Activated CD8-positive, alpha-beta memory T cell treated with anti-CD3 and anti-CD28 coated beads, Interleukin-2, amount 10 ng/mL, durations not matched to agents 7 days and 5 days (primary cell): ENCODE measurements at places on chromosomes 2 and 18.
A peak's percentile ranks its signal among the peaks of the same experiment; 100 is the strongest.

DNA sequence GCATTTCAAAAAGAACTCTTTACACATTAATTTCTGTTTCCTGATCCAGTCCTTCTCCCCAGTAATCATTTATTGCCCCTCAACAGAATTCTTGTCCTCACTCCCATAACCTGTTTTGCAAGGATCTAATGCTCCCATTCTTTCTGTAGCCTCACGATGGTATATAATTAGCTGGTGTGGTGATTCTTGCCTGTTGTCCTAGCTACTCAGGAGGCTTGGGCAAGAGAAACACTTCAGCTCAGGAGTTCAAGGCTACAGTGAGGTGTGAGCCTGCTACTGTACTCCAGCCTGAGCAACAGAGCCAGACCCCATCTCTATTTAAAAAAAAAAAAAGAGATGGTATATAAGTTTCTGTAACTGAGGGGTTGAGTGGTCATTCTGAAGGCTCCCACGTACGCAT lies 7.7 kb upstream of the TRAPPC8 start:
- no peak for DNase-seq

DNA sequence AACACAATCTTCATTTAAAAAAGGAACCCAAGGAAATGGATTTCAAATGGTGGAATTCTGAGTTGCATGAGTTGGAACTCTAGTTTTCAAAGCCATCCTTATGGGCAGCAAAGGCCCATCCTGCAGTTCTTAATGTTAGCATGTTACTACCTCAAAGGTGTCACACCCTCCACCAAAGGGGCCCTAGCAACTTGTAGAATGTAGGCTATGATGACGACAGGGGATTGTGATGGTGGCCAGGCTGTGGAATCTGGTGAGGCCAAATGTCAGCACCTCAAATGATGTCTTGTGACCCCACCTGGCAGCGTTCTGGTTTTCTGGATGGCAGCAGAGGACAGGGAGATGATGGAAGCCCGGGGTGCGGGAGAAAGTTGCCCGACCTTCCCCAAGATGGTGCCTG lies at the start of gene TMEM247:
Gene TMEM247 (plus strand): TSS at position 301 of the 400 bp plus-strand sequence.
- no peak for DNase-seq

- no peak for DNase-seq
These were observed 246.6 kb upstream of the NCKAP5 start for GRCh38 chr2:133814890-133815289.

GRCh38 chr18:61841706-61842105 lies 51.1 kb downstream of the RNF152 start:
- DNase-seq, result no peak

DNA sequence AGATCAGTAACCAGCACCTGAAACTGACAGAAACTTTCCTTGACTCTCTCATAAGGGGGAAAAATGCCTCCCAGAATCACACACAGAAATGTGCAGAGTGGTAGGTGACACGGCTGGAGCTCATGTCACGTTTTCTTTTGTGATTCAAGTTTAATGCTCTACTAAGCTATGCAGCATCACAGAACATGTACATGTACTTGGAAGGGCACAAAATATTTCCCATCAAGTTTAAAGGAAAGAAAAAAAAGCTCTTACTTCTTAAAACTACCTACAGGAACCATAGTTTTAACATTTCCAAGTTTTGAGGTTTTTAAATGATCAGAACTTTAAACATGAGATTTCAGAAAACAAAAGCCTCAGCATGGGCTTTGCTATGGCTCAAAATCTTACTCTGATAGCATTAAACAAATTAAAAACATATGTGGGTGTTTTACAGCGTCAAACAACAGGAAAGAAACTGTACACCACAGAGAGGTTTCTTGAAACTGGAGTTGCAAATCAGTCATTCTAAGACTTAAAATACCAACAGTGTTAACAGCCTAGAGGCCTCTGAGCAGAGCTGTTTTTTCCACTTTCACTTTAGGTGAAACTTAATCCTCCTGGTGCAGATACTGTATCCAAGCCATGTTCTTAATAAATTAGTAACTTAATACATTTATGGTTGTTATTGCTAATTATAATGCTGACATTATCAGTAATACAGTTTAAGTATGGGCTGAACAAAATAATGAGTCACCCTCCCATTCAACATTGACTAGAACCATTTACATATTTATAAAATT lies 30.1 kb downstream of the MBP start:
- no peak for DNase-seq

DNA sequence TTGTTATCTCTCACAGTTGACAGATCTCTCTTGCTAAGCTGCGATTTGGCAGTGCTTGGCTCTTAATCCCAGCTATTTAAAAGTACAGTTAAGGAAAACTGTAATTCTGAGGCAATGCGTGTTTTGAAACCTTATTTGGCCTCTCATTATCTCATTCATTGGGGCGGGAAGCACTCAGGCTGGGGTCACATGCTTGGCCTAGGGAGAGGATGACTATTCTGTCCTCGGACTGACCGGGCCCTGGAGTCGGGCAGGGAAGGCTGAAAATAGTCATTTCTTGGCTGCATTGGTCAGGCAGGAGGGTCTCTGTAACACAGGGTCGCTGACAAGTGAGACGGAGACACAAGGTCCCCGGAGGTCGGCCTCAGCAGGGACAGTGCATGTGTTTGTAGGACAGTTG lies 20.2 kb upstream of the EMILIN2 start:
- no peak for DNase-seq

DNA sequence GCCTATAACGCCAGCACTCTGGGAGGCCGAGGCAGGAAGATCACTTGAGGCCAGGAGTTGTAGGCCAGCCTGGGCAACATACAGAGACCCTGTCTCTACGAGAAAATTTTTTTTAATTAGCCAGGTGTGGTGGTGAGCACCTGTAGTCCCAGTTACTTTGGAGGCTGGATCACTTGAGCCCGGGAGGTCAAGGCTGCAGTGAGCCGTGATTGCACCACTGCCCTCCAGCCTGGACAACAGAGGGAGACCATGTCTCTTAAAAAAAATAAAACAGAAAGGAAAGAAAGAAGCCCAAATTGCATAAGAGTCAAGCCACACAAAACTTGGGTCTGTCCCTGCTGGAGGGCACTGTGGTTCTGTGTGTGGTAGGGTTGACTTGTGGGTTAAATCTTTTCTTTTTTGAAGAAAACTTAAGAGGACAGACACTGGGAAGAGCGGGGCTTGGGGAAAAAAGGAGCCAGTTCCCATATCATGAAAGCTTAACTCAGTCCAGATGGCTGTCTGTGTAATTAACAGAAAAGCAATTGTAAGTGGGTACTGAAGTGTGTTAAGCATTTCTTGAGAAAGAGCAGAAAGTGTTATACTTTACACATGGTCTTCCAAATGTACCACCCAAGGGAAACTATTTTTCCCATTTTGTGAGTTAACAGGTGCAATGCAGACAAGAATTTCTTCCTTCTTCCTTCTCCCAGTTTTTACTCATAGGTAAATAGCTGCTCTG lies 115.1 kb downstream of the ALPK2 start:
- peak; percentile 5 for DNase-seq

DNA sequence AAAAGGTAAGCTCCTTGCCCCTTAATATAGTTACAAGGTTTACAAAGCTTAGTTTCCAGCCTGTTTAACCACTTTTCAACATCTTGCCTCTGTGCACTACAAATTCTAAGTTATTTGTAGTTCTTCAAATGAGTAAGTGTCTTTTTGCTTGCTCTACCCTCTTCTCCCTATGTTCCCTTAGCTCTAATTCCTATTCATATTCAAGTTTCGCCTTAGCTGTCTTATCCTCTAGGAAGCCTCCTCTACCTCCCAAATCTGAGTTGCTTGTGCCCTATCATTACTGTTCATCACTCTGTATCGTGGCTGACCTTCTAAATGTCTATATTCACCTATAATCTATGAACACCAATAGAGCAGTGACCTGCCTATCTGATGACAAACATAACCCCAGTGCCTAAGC lies 25.3 kb downstream of the NRXN1 start:
- no peak for DNase-seq

GRCh38 chr18:22168360-22168921 lies 948 bp upstream of the GATA6 start:
- DNase-seq, result no peak

DNA sequence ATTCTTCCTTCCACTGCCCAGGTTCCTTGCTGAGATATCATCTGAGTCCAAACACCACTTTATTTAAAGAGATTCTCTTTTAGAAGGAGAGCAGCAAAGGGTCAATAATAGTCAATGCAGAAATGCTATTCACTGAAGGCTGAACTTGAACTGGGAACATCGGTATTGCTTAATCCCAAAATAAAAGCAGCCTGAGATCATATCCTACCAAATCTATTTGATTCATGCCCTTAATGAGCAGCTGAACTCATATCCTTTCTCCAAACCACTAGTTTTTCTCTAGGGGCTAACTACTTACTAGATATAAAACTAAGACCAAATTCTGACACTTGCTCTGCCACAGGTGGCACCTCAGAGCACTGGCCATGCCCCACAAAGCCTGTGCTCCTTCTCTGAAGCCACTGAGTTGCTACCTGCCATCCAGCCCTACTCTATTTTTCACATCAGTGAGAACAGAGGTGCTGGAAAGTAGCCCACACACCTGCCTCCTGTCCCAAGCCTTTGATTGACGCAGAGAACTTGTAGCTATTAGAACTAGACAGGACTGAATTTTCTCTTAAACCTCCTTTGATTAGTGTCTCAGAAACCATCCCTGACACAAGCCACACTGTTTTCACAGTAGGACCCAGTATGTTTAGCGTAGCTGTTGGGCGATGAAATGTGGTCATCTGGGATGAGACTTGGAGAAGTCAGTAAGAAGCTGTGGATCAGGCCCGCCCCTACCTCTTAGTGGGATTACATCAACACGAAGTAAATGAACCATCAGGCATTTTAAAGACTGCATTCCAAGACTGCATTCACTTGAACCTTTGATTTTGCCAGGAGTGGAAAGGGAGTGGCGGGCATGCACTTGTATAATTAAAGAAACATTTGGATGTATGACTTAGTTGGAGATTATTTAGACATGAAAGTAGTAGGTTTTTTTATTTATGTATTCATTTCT lies 124.3 kb downstream of the RBMS1 start:
- no peak for DNase-seq

- no peak for DNase-seq
These were observed 41.4 kb upstream of the RBMS1 start for GRCh38 chr2:160534996-160535395.

DNA sequence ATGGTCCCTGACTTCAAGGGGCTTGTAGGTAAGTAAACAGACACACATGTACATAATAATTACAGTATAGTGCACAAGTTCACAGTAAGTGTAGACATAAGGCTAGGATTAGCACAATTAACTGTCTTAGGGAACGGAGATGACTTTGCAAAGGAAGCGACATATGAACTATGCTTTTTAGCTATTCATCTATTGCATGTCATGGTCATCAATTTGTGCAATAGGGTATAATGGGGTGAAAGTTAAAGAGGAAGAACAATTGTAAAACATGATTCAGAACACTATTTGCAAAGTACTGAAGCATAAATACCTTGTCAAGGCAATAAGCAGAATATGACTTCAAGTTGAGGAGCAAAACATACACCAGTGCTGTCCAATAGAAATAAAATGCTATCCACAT lies 112.3 kb upstream of the SLC8A1 start:
- DNase-seq, result no peak

GRCh38 chr2:72325592-72326422 lies 178.1 kb upstream of the CYP26B1 start:
- DNase-seq, result no peak

- no peak for DNase-seq
These were observed 154.6 kb upstream of the MGAT5 start for GRCh38 chr2:134099273-134099672.

- no peak for DNase-seq
These were observed 191.2 kb downstream of the LRRTM1 start for GRCh38 chr2:80113399-80113798.

DNA sequence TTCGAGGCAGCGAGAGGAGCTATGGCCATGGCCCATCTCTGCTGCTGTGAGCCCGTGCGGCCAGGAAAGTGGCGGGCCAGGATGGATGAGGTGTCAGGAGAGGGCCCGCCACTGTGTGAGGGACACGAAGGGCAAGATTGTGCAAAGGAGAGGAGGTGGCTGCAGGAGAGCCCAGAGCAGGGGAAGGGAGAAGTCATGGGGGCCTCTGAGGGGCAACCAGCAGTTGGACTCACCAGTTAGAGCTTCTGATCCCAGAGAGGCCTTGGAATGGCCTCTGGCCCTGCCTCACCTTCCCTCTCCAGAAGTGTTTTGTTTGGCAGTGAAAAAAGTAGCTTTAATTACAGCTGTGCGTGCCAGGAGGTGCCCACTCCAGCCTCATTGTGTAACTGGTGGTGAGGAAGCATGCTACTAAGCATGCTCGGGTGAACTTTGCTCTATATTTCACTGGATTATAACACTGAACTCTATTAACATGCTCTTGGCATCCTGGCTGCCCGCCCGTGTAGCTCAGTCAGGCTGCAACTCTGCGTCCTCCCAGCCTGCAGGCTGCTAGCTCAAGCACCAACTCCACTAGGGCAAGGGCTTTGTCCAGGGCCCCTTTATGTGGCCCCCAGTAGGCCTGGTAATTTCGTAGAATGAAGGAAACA lies 34.2 kb downstream of the IMPA2 start:
- DNase-seq, result no peak

DNA sequence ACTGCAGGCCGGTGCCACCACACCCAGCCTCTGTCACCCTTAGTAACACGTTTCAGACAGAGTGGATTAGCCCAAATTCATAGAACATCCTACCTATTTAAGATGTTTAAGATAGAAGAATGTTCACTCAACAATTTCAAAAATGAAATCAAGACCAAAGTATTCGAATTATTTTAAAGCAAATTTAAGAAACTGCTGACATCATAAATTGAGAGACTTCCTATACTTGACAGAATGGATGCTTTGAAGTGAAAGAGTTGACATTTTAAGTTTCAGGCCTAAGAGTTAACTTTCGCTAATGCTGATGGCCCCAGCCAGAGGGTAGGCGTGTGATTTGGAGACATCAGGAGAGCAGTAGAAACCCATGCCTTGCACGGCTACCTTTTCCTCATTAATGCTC lies 271.9 kb downstream of the SS18 start:
- DNase-seq, result no peak

GRCh38 chr2:19559596-19560240 lies 201.3 kb upstream of the OSR1 start:
- DNase-seq, result no peak

- DNase-seq, result no peak
These were observed 81.9 kb upstream of the CHRNA1 start for GRCh38 chr2:174846218-174846617.

DNA sequence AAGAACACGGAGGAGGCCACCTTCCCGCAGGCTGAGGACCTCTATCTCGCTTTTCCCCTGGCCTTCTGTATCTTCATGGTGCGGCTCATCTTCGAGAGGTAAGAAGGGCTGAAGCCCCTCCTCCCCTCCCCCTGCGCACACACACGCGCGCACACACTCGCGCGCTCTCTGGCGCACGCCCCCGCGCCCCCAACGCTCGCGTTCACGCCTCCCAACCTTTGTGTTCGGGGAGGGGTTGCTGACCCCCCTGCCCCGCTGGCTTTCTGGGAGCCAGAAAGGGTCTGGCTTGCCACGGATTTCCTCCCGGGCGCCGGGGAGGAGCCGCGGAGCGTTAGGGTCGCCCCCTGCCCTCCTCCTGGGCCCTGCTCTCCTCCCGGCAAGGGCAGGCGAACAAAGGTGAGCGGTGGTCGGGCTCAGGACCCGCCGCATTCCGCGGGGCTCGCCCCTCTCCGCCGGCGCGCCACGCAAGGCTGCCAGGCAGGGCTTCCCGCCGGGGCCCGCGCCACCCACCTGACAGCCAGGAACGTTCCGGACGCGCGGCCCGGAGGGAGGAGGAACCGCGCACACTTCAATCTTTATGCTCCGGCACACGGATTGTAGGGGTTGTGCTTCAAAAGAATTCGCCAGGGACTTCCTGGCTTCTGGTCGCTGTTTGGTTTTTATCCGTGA lies 583 bp downstream of the CERS6 start:
- DNase-seq, result peak; percentile 42

- DNase-seq, result no peak
These were observed 15.7 kb downstream of the FAM98A start for GRCh38 chr2:33583194-33583938.

- no peak for DNase-seq
These were observed 62.3 kb upstream of the TMEM178A start for GRCh38 chr2:39603436-39603835.
